Calu3 (cell line): ENCODE measurements at places on chromosomes 16 and 17.

DNA sequence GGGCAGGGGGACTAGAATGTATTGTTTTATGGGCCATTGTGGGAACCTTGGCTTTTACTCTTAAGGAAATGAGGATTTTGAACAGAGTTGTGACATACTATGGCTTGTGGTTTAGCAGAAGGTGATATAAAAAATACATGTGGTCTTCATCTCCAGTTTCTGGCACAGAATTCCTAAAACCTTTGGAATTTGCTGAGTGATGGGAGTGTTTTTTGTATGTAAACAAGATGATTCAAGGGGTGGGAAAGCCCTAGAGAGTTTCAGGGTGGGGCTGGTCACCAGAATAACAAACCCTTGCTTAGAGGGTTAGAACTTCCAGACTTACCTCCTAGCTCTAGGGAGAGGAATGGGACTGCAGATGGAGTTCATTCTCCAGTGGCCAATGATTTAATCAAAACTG, 316.1 kb downstream of the PHKB start:
- DNase-seq: no peak

DNA sequence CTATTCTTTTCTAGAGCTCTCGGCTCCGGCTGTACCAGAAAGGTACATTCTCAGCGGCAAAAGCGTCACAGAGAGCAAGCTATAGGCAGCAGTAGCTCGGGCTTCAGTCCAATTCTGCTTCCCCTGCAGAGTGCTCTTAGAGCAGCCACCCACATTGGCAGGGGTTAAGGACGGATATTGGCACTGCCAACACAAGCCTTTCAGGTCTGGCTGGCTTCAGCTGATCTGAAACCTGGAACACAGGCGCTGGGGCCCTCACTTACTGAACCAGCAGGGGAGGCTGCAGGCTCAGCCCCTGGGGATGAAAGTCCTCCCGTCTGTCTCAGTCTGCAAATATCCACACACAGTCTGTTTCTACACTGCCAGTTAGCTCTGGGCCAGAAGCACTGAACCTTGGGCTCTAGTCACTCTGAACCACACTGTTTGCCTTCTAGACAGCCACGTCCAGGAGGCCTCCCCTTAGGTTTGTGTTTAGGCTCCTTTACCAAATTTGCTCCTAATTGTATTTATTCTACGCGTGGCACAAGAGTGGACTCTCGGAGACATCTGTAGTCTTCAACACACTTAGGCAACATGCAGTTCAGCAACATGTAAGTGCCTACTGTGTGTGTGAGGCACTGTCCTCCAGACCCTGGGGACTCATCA, 40.1 kb downstream of the HIC1 start:
- no peak for DNase-seq

DNA sequence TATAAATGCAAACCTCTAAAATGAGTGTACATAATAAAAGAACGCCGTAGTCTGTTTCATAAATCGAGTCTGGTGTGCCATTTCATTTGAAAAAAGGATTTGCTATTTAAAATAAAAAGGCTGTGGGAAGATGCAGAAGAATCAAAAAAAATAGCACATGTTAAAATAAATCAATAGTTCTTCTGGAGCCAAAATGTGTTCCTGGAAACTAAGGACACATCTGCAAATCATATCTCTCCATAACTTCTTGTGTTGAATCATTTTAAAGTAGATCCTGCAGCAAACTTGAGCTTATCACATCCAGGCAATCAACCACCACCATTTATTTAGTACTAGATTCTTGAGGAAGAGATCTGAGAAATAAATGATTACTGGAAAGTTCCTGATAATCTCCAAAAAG, 29.0 kb downstream of the XPO6 start:
- DNase-seq: no peak

- DNase-seq: no peak
Measured at GRCh38 chr17:13671341-13671740, 69.6 kb upstream of the HS3ST3A1 start.

DNA sequence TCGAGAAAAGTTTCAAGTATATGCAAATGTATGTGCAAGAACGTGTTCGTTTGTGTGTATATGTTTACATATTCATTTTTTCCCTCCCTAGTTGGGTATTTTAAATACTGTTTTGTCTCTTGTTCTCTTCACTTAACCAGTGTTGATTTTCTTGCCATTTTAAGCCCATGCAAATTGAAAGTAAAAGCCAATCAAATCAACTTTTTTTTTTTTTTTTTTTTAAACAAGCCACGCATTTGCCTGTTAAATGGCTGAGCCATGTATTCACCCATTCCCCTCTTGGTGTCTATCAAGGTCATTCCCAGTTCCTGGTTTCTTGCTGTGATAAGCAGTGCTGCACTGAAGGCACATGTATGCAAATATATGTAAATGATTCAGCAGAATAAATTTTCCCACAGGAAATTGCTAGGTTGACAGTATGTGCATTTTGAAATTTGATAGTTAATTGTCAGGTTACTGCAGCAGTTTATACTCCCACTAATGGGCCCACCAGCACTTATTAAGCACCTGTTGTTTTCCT, 12.2 kb downstream of the ABCC1 start:
- DNase-seq: no peak

- DNase-seq: no peak
Measured at GRCh38 chr17:82881900-82882714, 42.3 kb upstream of the ZNF750 start.

DNA sequence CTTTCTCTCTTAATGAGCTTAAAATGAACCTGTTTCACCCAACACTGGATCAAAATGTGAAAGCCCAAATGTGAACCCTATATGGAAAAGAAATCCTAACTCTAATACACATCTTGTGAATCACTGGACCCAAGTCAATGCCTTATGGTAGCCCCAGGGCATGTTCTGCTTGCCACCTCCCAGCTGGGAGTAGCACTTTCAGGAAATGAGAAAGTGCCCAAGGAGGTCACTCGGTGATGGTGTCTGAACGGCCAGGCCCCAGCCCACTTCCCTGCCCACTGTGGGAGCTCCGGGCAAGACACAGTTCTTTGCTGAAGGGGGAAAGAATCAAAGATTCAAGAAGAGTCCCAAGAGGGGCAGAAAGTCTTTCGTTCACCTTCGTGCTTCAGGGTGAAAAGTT, 46.1 kb downstream of the GTF3C1 start:
- DNase-seq: no peak

GRCh38 chr17:17723354-17724261, 42.4 kb downstream of the RAI1 start:
- DNase-seq: no peak
